ENCODE measurements at places on chromosomes 16 and 17.

DNA sequence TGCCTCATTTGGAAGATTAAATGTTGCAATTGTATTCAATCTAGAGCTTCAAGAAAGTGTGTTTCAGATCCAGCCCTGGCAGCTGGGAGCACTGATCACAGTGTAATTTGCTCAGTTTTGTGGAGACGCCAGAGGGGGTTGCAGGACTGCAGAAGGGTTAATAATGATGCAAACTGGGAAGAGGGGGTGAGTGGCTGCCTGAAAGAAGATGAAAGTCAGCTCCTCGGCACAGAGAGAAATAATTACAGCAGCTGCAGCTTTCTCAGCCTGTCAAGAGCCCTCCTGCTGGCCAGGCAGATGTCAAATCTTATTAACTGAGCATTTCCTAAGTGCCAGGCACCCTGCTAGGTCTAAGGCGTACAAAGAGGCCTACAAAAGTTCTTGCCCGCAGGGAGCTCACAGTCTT lies 97.7 kb downstream of the ZNF18 start:
- no peak for DNase-seq

DNA sequence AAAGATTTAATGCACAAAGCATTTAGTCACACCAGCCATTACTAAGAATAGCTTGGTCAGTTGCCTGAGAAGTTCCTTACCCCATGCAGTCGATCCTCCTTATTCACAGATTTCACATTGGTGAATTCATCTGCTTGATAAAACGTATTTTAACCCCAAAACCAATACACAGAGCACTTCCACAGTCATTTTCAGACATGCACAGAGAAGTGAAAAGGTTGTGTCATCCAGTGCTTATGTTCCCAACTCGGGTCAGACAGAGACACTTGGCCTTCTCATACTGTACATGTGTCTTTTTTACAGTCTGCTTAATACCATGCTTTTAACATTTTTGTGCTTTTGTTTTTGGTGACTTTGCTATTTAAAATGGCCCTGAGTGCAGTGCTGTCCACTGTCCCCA lies 219.7 kb downstream of the SPECC1 start:
- DNase-seq = no peak

- no peak for DNase-seq
Observed at GRCh38 chr17:68718926-68719325, 117.8 kb upstream of the FAM20A start.

DNA sequence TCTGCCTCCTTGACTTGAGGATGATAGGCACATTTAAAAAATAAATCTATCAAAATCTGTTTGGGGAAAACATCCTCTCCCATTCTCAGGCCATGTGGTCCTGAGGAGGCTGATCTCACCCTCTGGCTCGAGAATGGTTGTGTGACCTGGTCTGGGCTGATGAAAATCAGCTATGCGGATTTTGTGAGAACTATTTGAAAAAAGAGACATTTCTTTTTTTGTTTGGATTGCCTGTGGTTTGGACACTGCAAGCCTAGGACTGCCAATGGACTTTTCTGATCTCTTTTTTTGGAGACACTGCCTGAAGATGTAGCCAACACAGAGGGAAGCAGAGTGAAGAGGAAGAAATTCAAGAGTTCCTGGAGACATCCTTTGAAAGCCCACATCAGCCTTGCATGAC lies 145.9 kb downstream of the HS3ST3B1 start:
- no peak for DNase-seq

- DNase-seq = no peak
Observed at GRCh38 chr16:78535098-78535497, 435.6 kb downstream of the WWOX start.

DNA sequence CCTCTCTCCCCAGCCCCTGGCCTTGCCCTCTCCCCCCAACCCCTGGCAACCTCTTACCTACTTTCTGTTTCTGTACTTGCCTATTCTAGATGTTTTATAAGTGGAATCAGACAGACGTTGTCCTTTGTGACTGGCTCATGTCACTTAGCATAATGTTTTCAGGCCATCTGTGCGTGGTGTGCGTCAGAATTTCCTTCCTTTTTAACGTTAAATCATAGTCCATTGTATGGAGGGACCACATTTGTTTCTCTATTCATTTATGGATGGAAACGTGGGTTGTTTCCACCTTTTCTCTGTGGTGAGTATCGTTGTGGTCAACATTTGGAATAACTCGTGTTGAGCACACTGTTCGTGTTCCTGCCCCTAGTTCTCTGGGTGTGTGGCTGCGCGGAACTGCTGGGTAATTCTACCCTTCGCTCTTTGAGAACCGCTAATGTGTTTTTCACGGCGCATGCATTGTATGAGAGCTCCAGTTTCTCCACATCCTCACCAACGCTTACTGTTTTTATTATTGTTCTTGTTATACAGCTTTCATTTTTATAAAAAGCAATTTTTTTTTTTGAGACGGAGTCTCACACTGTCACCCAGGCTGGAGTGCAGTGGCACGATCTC lies 26.3 kb downstream of the ACTG1 start:
- DNase-seq = no peak

DNA sequence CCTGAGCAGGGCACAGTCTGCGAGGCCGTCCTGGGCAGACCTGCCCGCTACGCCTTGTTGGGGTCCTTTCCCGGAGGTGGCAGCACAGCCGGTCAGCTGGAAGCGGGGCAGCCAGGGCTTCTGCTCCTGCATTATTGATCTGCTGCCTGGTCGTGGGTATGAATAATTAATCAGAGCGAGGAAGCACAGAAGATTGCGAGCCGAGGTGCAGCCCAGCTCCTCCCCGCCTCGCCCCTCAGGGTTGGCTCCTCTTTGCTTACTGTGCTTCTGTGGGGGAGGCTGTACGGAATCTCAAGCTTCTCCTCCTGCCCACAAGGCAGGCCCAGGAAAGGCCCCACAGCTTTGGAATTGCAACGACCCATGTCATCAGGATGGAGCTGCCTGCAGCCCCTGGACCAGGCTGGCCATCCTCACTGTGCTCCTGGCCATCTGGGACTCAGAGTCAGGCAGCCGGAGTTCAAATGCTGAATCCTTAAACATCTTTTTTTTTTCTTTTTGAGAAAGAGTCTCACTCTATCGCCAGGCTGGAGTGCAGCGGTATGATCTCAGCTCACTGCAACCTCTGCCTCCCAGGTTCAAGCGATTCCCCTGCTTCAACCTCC lies 25.6 kb downstream of the TRARG1 start:
- no peak for DNase-seq

DNA sequence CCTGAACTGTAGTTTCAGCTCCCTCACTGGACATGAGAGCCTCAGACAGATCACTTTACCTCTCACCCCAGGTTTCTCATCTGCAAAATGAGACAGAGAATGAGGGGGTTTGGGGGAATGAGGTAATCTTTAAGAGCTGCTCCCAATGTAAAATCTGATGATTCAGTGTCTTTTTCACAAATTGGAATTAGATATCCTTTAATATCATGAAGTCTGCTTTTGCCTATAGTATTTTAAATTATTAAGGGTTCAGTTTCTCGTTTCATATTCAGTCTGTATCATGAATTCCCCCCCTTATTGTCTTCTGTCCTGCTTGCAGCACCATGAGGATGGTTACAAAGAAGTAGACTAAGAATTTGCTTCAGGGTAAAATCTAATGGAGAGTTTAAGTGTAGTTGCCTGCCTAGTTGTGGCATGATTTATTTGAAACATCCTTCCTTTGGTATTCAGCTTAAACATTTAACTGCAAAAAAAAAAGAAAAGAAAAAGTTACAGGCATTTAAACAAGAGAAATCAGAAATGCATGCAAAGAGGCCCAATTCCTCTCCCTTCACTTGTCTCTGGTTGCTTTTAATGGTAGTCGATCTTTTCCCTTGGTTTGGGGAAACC lies 77.3 kb downstream of the WNT3 start:
- DNase-seq = no peak

Measured in esophagus squamous epithelium (tissue), 5 donors.